Activated T-cell treated with anti-CD3 and anti-CD28 coated beads, Interleukin-2, amount 50 U/mL, for 72 hours (primary cell): ENCODE measurements at places on chromosomes 1 and 21. TPM values are rescaled to one million over a fixed set of nuclear protein-coding genes. Genes with fewer than 3 reads are reported as not detected.
A peak's percentile ranks its signal among the peaks of the same experiment; 100 is the strongest.

C1orf122 gene
- total RNA-seq: 21.8 TPM

PER3 gene
- 1.2 TPM for total RNA-seq

PEAR1 gene
- total RNA-seq: 0.07 TPM

RGS8 gene
- 0.05 TPM for total RNA-seq

GRCh38 chr1:168243198-168243597 lies 17.4 kb downstream of the SFT2D2 start:
- no peak for DNase-seq

- no peak for DNase-seq
These were observed 130.4 kb upstream of the DNAH14 start for GRCh38 chr1:224799083-224799482.

DNA sequence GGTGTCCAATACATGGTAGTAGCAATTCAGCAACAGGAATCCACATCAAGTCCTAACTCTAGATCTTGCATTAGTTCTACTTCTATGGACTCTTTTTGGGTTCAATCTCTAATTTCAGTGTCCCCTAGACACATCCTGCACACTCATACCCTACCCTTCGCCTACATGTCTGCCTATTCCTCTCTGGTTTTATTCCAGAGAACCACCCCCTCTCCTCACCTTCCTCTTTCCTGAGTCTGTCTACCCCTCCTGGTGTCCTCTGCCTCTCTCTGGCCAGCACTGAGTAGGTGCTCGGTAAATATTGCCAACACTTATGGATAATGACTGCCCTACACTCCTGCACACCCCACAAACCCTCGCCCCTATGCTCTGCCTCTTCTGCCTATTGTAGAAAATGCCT lies 9.5 kb downstream of the TAL1 start:
- no peak for DNase-seq

GRCh38 chr1:244796719-244797406 lies 38.6 kb upstream of the COX20 start:
- DNase-seq: peak; percentile 52

DNA sequence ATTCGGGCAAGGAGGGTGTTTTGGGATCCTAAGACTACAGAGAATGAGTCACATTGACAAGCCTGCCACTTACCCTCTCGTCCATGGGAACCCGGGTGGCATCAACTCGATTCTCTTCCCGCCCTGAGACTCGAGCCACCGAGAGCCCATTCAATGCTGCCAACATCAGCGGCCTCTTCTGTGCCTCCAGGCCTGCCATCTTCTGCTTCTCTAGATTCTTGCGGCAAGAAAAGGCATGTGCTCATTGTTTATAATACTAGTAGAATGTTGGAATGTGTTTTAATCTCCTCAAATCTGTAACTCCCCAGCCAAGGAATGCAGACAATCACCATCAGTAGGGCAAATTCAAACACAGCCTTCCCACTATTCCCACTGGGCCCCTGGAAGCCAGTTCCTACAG lies 96.9 kb downstream of the SMYD2 start:
- no peak for DNase-seq

DNA sequence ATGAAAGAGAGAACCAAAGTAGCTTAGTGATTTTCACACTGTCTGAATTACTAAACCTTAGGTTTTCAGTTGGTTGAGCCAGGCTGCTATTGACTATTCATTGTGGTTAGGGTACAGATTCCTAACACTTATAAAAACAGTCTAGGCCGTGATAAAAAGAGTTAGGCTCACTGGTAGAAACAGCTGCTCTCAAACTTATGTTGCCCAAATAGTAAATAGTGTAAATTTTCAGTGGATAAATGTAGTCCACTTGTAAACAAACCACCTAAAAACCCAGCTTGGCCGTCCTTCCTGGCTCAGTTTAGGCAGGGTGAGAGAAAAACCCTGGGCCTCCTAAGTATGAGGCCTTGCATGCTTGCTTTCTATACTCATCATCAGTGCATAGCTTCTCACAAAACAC lies 34.9 kb downstream of the ARID1A start:
- no peak for DNase-seq
